ENCODE measurements at places on chromosomes 12 and 14.

DNA sequence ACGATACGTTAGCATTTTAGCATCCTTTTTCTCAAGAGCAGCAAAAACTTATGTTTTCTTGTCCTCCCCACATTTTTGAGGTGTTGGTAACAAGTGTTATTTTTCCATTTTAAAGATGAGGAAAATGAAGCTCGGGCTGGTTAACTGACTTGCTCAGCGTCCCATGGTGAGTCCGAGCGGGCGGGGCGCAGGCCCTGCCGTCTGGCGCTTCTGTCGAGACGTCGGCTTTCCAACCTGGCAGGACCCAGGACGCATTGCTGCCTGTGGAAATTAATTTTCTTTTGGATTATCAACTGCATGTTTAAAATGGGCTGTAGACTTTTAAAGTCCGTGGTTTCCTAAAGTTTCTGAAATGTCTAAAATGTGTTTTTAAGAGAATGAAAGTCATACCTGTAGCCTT lies 30.4 kb downstream of the XRCC3 start:
- DNase-seq = no peak

GRCh38 chr12:132243596-132244310 lies 85.6 kb downstream of the GALNT9 start:
- no peak for DNase-seq

DNA sequence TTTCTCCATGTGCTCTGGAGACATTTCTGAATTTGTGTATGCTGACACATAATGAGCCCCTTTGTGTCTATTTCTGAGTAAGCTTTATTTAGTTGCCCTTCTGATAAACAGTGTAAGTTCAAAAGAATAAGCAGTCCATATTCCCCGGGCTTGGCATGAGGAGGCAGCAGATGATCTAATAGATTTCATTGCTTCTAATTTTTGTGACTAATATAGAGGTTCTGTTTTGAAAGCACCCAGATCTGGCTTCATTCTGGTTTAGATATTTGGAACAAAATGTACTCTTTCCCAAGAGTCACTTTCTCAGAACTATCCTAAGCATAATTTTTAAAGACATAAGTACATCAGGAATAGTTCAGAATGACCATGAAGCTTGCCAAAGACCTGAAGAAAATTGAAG lies 290.9 kb downstream of the BTG1 start:
- peak; percentile 35 for DNase-seq

DNA sequence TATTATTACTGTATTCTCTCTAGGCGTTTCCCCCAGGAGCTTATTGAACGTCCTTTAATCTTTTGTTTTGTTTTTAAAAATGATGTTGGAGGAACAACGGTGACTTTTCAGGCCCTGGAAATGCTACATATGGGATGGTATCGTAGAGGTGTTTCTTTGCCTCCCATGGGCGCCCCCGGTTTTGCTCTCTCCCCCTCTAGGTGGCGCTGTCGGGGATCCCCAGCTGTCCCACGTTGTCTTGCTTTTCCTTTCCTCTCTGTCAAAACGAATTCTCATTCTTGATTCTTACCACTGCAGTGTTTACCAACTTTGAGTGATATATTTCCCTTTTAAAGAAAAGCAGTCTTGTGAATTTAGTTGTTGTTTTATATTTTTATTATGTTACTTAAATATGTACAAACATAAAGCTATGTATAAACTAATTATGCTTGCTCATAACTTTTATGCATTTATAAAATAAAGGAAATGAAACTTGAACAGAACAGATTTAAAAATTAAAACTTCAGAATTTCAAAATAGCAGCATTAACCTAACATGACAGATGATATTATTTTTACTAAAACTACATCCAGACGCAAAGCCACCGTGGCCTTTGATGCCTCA lies 171.9 kb downstream of the RGS6 start:
- no peak for DNase-seq

DNA sequence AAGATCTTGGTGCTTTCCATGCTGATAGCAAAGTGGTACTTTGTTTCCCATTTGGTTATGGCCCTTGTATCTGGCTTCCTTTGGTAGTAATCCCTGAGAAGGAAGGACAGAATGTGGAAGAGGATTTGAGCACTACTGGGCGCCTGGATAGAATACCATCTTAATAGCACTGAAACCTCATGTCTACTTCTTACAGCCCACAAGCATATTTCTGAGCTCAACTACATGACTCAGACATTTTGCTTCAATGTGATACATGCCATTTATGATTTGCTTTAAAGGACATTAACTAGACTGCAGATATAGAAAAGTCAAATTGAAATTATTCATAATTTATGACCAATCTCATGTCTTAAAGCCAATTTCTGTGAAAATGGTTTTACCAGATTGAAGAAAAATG lies 80.4 kb downstream of the LIN7A start:
- no peak for DNase-seq

GRCh38 chr14:96194657-96195431 lies 9.8 kb upstream of the BDKRB2 start:
- no peak for DNase-seq

DNA sequence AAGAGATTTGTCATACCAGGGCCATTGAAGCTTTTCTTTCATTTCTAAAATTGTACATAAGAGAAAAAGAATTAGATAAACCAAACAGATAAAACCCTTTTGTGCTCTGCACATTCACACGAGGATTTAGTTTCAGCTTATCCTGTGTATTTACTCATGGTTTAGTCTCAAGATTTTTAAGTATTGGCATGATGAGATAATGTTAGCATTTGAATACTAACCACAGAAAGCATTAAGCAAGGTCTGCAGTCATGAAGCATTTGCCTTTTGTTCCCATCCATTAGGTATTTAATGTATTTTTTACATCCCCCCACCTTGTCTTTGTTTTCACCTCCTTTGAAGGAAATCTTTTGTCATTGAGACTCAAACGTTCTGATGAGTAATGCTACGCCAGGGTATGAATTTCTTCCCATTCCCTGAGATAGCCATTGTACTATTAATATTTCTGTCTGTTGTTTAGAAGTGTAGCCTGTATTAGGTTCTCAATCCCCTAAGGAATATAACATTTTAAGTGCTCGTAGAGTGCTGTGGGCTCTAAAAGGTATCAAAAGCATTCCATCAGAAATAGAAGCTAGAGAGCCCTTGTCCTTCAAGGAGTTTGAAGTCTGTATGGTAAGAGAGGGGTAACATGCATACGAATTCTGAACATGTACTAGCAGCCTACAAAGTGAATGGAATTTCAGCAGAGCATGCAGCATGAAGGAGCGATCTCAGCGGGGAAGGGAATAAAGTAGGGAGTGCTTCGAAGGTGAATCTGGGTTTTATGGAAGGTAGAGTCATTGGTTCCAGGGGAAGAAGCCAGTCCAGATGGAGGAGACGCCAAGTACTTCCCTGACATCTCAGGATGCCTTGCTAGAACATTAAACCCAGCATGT lies 22.3 kb downstream of the CRADD start:
- DNase-seq = peak; percentile 73

DNA sequence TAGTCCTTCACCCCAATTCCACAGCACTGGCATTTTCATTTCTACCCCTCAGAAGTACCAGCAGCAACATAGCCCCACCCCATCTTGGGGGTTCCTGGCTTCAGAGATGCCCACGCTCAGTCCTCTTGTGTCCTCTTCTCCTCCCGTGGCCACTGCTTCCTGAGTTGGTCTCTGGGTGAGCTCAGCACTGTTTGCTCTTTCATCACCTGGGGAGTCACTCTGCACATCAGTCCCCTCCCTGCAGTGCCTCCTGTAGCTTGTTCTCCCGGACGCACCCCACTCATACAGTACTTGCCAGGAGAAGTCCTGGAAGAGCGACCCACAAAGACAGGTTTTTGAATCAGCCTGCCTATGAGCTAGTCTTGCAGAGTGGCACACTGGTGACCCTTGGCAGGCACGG lies 63.8 kb downstream of the GSC start:
- DNase-seq = no peak

DNA sequence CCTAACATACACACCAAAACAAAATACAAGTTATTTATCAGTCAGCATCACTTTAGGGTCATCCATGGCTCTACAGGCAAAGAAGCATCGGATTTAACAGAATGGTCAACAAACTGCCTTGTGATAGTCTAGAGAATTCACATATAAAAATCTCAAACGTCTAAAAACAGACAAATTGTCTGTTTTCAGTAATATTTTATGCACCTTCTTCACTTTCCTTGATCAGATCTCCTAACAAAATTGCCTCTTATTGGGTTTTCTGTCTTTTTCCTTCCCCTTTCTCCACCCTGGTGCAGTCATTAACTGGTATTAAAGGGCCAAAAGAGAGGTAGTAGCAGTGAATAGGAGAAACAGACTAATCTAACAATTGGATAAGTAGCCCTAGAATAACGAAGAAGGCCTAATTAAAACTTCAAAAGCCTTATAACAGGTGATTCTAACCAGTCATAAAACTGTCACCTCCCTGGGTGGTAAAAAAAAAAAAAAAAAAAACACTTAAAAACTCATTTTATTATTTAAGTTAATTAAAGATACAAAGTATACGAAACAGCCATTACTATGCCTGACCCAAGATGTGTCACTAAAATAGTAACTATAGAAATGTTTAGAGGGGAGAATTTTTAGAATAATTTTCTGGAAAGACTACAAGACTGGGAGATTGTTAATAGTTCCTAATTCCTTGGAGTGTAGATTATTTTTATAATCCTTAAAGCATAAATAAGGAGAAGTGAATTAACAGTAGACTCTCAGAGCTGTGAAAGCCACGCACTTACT lies 1.5 kb downstream of the KIF21A start:
- no peak for DNase-seq

GRCh38 chr14:89724628-89724960 lies 229.9 kb downstream of the EFCAB11 start:
- peak; percentile 45 for DNase-seq

DNA sequence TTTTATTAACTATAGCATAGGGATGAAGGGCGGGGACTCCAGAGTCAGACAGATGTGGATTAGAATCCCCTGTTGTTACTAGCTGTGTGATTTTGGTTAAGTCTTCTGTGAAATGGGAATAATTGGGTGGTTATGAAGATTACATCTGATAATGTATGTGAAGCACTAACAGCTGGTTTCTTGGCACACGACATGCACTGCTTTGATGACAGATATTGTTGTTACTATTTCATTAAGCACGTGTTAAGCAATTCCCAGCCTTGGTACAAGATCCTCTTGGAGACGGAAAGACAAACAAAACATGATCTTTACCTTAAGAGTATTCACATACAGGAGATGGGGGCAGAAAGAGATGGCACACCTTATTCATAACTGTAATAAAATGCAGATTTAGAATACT lies 7.9 kb downstream of the PPFIBP1 start:
- DNase-seq = no peak

DNA sequence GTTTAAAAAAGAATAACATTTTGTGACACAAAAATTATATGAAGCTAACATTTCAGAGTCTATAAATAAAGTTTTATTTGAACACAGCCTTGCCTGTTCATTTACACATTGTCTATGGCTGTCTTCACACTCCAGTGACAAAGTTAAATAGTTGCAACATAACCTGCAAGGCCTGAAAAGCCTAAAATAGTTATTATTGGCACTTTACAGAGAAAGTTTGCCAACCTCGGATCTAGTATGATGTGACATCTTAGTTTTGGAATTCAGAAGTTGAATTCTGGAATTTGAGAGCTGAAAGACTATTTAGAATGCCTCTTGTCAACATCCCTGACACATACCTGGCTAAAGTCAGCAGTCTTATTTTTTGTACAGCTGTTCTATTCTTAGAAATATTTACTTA lies 68.3 kb downstream of the DYRK2 start:
- DNase-seq = peak; percentile 91

GRCh38 chr14:28867571-28867970 lies 101.0 kb downstream of the FOXG1 start:
- peak; percentile 5 for DNase-seq

GRCh38 chr12:128387811-128388422 lies 120.9 kb downstream of the TMEM132C start:
- no peak for DNase-seq

- no peak for DNase-seq
Observed at GRCh38 chr14:68676511-68676943, 116.3 kb downstream of the ZFP36L1 start.

GRCh38 chr14:103209054-103209453 lies 85.8 kb downstream of the TNFAIP2 start:
- peak; percentile 31 for DNase-seq

DNA sequence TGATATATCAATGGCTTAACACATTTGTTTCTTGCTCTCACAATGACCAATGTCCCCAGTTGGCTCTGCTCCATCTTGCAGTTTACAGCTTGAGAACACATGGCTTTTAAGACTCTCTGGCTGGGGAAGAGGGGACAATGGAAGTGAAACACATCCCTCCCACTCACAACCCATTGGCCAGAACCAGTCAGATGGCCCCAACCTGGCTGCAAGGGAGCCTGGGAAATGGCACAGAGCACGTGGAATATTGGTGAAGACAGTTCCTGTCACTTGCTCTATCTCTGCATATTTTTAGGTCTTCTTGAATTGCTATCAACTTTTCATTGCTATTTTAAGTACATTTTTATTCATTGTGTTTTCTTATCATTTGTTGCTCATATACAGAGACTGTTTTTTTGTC lies 345.4 kb downstream of the MED13L start:
- DNase-seq = no peak

DNA sequence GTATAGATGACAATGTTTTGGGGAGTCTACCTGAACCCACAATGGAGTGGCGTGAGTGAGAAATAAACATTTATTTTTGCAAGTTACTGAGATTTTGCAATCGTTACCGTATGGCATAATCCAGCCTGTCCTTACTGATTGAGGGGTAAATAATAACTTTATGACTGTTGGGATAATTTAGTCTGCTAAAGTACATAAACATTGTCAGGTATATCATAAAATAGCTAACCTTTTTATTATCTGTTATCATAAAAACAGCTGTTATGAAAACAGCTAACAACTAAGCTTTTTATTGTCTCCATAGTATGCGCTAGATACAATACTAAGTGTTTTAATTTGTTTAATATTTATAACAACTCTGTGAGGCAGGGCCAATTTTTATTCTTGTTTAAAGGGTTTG lies 10.3 kb downstream of the ACSS3 start:
- DNase-seq = no peak
